ENCODE measurements at places on chromosomes 5 and 9. TPM values are rescaled to one million over a fixed set of nuclear protein-coding genes. Genes with fewer than 3 reads are reported as not detected.

DNA sequence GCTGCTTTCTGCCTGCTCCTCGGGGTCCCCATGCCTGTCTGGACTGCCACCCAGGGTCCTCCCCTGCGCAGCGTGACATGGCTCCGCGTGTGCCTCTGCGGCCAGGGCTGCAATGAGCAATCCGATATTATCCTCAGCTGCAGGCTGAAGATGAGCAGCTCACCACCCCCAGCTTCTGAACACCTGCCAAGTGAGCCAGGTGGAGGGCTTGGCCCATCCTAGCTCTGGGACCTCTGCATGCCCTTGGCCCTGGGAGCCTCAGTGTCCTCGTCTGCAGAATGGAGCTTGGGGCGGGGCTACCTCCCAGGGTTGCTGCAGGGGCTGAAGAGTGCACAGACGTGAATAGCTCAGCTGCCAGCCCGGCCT lies 4.1 kb upstream of the MYMK start:
- DNase-seq: no peak

GRCh38 chr9:108270051-108270450 lies 585.7 kb downstream of the ACTL7B start:
- DNase-seq: no peak

DNA sequence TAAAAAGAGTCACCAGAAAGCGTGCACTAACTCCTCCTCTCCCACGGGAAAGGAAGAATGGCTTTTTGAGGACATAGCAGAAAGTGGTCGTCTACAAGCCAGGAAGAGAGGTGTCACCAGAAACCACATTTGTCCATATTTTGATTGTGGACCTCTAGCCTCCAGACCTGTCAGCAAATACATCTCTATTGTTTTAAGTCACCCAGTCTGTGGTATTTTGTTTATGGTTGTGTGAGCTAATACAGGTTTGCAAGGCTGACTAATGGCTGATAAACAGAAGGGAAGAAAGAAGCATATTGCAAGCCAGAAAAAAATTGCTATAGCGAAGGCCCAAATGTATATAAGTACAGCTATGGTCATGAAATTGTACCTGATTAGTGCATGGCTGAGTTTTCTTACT lies 21.4 kb downstream of the WDR70 start:
- no peak for DNase-seq

DNA sequence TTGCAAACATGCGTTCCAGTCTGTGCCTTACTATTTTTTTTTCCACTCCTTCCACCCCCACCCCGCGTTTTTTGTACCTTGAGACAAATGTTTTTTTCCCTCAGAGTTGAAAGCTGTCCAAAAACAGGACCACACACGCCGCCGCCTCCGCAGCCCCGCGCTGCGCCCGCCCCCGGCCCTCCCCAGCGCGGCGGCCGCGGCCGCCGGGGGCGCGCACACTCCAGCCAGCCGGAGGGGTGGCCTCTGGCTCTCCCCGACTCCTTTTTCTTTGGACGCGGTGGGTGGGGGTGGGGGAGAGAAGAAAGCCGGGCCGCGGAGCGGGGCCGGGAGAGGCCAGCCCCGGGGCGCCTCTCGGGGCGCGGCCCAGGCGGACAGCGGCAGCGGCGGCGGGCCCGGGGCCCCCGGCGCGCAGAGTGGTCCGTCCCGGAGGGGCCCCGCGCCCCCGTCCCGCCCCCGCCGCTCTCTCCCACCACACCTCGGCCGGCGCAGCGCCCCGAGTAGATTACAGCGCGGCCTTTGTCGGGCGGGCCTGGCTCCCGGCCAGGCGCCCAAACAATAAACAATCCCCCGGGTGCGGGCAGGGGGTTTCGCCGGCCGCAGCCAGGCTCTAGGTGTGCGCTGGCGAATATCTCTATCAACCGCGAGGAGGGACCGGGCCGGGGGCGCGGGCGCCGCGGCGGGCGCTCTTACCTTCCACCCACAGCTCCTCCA lies 10.9 kb downstream of the PTCH1 start:
- peak; percentile 72 for DNase-seq

DNA sequence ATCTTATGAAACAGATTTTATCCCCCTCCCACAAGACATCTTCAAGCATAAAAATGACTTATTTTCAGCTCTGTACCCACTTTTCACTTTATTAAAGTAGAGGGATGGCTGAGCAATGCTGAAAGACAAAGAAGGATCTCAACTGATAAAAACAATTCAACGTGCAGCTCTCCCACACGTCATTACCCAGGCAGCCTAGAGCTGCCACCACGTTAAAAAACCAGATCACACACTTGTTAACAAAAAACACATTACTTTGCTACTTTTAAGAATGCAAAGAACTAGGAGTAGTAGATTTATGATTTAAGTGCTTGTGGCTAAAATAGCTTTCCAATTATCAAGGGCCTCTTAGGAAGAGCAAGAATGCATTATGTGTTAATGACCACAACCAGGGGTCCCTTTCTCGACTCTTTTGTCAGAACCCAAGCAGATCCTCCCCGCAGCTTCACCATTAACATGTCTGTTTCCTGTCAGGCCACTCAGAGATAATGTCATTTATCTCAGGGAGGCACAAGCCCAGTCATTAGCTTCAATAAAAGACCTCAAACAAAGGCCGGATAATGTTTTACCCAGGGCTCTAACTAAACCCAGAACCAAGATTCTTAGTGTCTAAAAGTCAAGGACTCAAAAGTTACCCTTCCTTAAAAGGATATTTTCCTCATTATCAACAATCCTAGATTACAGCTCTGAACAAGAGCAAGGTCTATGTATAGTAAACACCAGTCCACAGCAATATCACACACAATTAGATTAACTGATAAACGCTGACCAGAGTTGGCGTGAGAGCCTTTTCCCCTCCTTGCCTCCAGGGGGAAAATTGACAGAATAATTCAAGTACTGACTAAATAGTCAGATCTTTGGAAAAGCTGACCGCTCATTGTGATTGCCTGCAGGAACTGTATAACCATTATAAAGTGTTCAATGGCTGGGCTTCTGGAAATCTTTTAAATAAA lies 7.5 kb downstream of the ZNF608 start:
- DNase-seq: no peak

DNA sequence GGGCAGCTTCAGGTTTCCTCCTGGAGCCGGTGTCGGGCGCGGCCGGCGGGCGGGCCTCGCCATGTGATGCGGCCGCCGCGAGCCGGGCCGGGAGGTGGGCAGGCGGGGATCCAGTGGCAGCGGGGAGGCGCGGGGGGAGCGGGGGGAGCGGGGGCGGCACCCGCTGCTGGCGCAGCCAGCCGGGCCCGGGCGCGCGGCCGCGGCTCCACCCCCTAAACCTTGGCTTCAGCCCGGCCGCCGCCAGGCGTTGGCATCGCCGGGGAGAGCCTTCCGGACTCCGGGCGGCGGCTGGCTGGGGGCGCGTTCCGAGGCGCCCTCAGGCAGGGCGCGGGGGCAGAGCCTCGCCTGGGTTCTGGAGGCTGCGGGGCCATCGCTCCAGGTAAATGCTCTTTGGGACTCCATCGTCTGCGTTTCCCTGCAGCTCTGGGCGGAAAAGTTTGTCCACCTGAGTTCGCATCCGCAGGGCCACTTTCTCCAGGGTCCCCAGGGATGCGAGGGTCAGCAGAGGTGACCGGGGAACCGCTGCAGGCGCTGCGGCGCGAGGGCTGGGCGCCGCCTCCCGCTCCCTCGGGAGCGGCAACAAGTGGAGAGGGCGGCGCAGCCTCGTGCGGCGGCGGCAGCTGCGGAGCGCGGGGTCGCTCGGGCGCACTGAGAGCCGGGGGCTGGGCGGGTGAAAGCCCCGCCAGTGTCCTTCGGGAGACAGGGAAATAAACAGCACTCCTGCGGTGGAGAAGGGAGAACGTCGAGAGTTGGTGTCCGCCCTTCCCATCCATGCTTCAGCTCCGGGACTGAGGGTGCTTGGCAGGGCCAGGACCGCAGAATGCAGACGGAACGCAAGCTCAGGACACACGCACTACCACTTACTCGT lies at the start of gene ARHGEF28:
ARHGEF28 (plus strand) TSS at position 253 of the 868 bp plus-strand sequence. CDS start 58,656 bp downstream, outside the sequence.
- peak; percentile 77 for DNase-seq

- no peak for DNase-seq
Observed at GRCh38 chr9:131743096-131743495, 3.2 kb upstream of the RAPGEF1 start.

DNA sequence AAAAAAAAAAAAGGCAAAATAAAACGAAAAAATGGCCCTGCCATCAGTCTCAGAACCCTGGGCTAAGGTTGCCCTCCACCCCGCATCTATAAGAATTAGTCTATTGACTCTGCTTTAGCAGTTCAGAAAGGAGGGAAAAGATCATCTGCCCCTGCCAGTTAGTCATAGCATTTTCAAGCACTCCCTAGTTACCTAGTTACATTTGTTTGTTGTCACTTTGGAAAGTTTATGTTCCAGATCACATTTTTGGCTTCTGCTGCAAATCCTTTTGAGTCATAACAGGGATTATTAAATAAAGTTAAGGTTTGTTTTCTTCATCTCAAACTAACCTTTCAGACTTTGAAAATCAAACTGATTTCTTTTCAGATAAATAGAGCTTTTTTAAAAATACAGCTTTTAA lies 52.1 kb downstream of the AQP7 start:
- DNase-seq: no peak

ENHO gene
- total RNA-seq: 1.5 TPM

BARHL1 gene
- not detected for total RNA-seq

TAS2R1 gene
- not detected for total RNA-seq

RASGRF2 gene
- 2.0 TPM for total RNA-seq

DNM1 gene
- total RNA-seq: 19.0 TPM
